K562 (cell line): ENCODE measurements at places on chromosomes 6 and 20.

GRCh38 chr20:20816969-20817755, 104.7 kb upstream of the RALGAPA2 start:
- no peak overlapping the region for H3K27ac ChIP-seq
- H3K4me3 ChIP-seq, result no peak overlapping the region
- H3K27me3 ChIP-seq, result no peaks in the 10 kb centered on the region

- H3K27me3 ChIP-seq, result no peaks in the 10 kb centered on the region
- DNase-seq, result peak; percentile 64
- H3K4me1 ChIP-seq, result peaks cover 91% of the 10 kb centered on the region
- H3K36me3 ChIP-seq, result peaks cover 60% of the 10 kb centered on the region
Measured at GRCh38 chr6:119312875-119313338, 36.7 kb downstream of the MAN1A1 start.

GRCh38 chr6:45595010-45595851, 217.5 kb upstream of the SUPT3H start:
- peaks cover 5% of the 10 kb centered on the region; the same call in 1 of the 2 replicates for H3K27me3 ChIP-seq
- no peaks in the 10 kb centered on the region for H3K36me3 ChIP-seq
- no peak for DNase-seq
- no peaks in the 10 kb centered on the region for H3K4me1 ChIP-seq

DNA sequence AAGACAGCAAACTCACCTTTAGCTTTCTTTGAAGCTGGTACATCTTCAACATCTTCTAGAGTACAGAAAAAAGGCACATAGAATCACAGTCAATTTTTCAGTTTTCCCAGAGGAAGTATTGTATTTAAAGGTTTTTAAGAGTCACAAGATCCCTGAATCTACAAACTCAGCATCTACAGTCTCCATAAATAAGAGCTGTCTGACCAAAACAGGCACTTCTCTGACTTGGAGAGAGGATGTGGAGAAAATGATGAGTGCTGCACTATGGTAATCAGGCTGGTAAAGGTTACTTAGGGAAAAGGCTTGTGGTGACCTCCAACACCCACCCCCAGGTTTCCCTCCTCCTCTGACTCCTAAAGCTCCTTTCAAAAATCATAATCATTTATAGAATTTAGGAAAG, 228.0 kb downstream of the CLVS2 start:
- no peaks in the 10 kb centered on the region for H3K36me3 ChIP-seq
- no peaks in the 10 kb centered on the region for H3K4me1 ChIP-seq
- no peaks in the 10 kb centered on the region for H3K27me3 ChIP-seq
- H3K4me3 ChIP-seq, result no peak overlapping the region

GRCh38 chr20:61643656-61644377, 391.8 kb downstream of the CDH4 start:
- peaks cover 61% of the 10 kb centered on the region for H3K27me3 ChIP-seq
- no peak for DNase-seq
- H3K27ac ChIP-seq, result no peak overlapping the region
- no peaks in the 10 kb centered on the region for H3K4me1 ChIP-seq

GRCh38 chr6:143003676-143004075, 57.0 kb upstream of the AIG1 start:
- 0 out of 3 replicates have a peak, but pooled peaks cover 5% of the 10 kb centered on the region for H3K27me3 ChIP-seq
- no peaks in the 10 kb centered on the region for H3K4me1 ChIP-seq
- no peak overlapping the region for H3K4me3 ChIP-seq
- H3K36me3 ChIP-seq, result no peaks in the 10 kb centered on the region
- no peak for DNase-seq
- H3K27ac ChIP-seq, result no peak overlapping the region

DNA sequence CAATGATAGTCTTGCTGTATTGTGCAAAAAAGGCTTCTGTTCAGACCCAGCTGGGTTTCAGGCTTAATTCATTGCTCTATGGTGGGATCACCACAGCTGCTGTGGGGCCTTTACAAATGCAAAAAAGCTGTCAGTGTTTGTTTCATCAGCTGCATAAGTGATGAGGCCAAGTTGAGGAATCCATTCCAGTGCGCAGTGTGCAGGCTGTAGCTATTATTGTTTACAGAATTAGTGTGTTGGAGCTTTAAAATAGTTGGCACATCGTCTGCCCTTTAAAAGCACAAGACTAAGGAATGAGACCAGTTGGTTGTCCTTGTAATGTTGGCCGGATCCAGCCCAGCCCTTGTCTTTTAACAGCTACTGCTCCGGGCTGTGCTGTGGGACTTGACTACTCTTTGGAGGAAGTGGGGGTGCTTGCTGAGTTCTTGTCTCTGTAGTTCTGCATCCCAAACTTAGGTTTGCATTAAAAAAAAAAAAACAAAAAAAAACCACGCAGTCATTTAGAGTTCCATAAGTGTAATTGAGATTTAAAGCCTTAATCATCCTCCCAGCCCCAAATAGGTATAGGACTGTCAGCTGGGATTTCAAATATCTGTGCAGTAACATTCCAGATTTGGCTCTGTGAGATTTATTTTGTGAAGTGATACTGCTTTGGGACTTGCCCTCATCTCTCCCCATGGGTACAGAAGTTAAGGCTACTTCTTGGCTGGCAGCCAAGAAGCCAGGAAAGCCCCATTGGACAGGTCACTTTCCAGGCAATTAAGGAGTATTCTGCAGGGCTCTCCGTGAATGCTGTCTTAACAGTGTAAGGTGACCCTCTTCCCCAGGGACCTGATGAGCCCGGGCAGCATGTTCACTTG, 19.3 kb downstream of the JARID2 start:
- peak overlapping the region; percentile 56; the same call in 1 of the 3 replicates for H3K27ac ChIP-seq
- peaks cover 70% of the 10 kb centered on the region for H3K4me1 ChIP-seq
- peak; percentile 51 for DNase-seq

GRCh38 chr20:5067877-5068645, 51.7 kb downstream of the PCNA start:
- no peak overlapping the region for H3K4me3 ChIP-seq
- H3K36me3 ChIP-seq, result no peaks in the 10 kb centered on the region
- no peak for DNase-seq
- no peaks in the 10 kb centered on the region for H3K27me3 ChIP-seq
- H3K4me1 ChIP-seq, result no peaks in the 10 kb centered on the region; the same call in 2 of the 3 replicates

DNA sequence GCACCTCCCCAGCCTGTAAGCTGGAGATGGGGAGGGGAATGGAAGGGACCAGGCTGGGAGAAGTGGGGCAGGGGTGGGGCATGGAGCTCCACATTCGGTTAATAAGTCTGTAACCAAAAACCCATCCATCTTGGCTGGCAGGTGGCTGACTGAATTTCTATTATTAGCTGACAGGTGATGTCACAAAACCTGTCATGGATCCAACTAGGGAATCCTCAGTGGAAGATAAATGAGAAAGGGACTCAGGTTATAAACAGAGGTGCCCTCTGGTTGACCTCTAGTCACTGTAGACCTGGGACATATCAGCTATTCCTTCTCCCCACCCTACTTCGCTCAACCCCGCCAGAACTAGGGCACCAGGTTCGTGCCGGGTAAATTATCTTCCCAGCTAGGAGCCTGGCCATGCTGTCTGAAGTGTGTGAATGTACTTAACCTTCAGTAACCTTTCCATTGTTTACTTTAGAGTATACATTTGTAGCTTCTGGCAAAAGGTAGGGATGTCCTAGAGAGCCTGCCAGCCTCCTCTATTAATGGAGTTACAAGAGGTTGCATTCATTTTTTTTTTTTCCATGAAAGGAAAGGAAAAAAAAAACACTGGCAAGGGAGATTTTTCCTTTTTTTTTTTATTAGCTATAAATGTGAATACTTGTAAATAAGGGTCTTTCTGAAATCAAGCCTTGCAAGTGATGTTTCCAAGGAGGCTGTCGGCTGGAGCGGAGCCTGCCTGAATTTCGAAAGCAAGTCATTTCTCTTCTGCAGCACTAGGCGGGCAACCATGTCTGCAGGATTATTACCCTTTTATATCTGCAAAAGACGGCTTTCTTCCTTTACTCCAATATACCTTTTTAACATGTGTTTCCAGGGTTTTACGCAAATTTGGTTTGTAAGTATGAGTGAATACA, 135.9 kb downstream of the TMEM242 start:
- no peak overlapping the region for H3K27ac ChIP-seq
- H3K4me3 ChIP-seq, result no peak overlapping the region
- DNase-seq, result no peak
- H3K36me3 ChIP-seq, result peaks cover 64% of the 10 kb centered on the region

DNA sequence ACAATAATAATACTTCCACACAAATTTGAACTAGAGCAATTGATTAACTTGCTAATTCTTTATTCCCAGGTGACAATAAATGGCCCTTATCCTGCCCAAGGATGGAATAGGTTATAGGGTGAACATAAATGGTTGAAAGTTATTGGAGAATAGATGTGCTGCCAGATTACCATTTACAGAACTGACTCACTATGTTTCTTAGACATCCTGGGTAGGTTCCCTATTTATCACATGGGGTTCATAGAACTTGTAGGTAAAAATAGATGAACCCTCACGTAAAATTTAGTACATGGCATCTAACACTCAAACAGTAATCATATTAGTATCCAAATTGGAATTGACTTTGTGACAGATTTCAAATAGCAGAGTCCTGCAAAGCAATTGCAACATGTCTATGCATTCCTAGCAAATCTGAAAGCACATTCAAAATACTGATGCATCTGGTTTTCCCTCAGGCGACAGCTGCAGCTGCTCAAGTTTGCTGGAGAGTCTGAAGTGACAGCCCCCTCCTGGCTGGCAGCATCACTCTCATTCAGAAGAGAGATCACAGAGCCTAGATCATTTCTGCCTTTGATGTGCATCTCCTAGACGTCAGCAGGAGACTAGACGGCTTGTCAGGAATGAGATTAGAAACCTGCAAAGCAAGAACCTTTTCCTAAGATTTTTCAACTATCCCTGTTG, 80.2 kb upstream of the RNF217 start:
- H3K27ac ChIP-seq, result no peak overlapping the region
- no peaks in the 10 kb centered on the region for H3K36me3 ChIP-seq
- no peak overlapping the region for H3K4me3 ChIP-seq

GRCh38 chr6:15462717-15463525, 199.9 kb downstream of the DTNBP1 start:
- H3K27ac ChIP-seq, result no peak overlapping the region
- H3K36me3 ChIP-seq, result no peaks in the 10 kb centered on the region
- H3K27me3 ChIP-seq, result no peaks in the 10 kb centered on the region
- H3K4me1 ChIP-seq, result no peaks in the 10 kb centered on the region
- H3K4me3 ChIP-seq, result no peak overlapping the region

DNA sequence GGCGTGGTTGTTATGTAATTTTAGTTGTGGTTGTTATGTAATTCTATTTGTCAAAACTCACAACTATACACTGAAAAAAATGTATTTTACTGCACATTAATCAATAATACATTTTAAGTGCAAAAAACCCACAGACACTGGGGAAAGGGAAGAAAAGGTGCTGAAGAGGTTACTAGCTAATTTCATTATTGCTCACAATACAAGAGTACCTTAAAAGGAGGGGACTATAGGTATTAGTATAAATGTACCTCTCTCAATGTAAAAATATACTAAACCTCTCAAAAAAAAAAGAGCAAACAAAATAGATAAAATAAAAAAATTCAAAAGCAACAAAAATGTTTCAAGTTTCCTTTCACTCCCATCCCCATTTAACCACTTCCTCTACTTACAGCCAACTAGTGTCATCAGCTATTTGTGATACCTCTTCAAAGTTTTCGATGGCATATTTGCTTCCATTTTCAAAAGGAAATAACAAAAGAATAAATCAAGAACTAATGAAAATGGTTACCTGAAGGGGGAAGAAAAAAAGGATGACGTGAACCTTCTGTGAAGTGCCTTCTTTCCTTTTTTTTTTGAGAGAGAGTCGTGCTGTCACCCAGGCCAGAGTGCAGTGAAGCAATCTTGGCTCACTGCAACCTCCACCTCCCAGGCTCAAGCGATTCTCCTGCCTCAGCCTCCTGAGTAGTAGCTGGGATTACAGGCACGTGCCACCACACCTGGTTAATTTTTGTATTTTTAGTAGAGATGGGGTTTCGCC, 30.2 kb downstream of the RANBP9 start:
- no peak for DNase-seq
- no peak overlapping the region for H3K4me3 ChIP-seq
- H3K36me3 ChIP-seq, result peaks cover 33% of the 10 kb centered on the region
- no peaks in the 10 kb centered on the region for H3K27me3 ChIP-seq
- H3K27ac ChIP-seq, result peak overlapping the region; percentile 81; the same call in 2 of the 3 replicates

GRCh38 chr6:135902756-135903331, 51.3 kb downstream of the PDE7B start:
- H3K27me3 ChIP-seq, result no peaks in the 10 kb centered on the region
- H3K4me1 ChIP-seq, result no peaks in the 10 kb centered on the region
- H3K27ac ChIP-seq, result no peak overlapping the region
- no peak overlapping the region for H3K4me3 ChIP-seq
- H3K36me3 ChIP-seq, result no peaks in the 10 kb centered on the region

GRCh38 chr6:3320238-3320811, 61.6 kb downstream of the PSMG4 start:
- no peak overlapping the region for H3K4me3 ChIP-seq
- no peaks in the 10 kb centered on the region for H3K36me3 ChIP-seq
- H3K4me1 ChIP-seq, result peaks cover 17% of the 10 kb centered on the region

GRCh38 chr6:157200611-157201010, 122.7 kb downstream of the TMEM242 start:
- H3K4me1 ChIP-seq, result peaks cover 5% of the 10 kb centered on the region; the same call in 1 of the 2 replicates
- DNase-seq, result no peak
- no peak overlapping the region for H3K27ac ChIP-seq
- no peaks in the 10 kb centered on the region for H3K27me3 ChIP-seq
- peaks cover 68% of the 10 kb centered on the region for H3K36me3 ChIP-seq
- H3K4me3 ChIP-seq, result no peak overlapping the region

DNA sequence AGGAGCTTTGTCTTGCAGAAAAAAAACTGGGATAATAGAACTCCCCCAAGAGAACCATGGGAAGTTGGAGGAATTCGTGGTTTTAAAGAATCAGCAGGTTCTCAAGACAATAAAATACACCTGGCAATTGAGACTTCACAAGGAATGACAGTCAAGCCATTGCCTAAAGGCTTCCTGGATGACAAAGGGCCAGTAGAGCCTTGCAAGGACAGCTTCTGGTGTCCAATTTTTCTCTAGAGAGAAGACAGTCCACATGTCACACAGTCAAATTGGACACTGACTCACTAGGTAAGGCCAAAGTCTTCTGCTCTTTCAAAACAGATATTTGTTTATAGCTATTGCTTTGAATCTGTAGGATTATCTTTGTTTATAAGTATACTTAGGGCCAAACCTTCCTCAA, 80.3 kb upstream of the BMP5 start:
- no peaks in the 10 kb centered on the region for H3K4me1 ChIP-seq
- no peaks in the 10 kb centered on the region for H3K27me3 ChIP-seq
- H3K36me3 ChIP-seq, result no peaks in the 10 kb centered on the region
- H3K27ac ChIP-seq, result no peak overlapping the region
- no peak overlapping the region for H3K4me3 ChIP-seq

- H3K4me1 ChIP-seq, result no peaks in the 10 kb centered on the region
- no peaks in the 10 kb centered on the region for H3K27me3 ChIP-seq
- no peak overlapping the region for H3K4me3 ChIP-seq
- no peaks in the 10 kb centered on the region for H3K36me3 ChIP-seq
- no peak overlapping the region for H3K27ac ChIP-seq
Measured at GRCh38 chr6:152201120-152201519, 393.6 kb downstream of the ESR1 start.

- H3K27ac ChIP-seq, result no peak overlapping the region
- H3K27me3 ChIP-seq, result no peaks in the 10 kb centered on the region
- DNase-seq, result peak; percentile 9
- H3K4me1 ChIP-seq, result no peaks in the 10 kb centered on the region
Measured at GRCh38 chr6:68951270-68951669, 316.2 kb downstream of the ADGRB3 start.

GRCh38 chr6:132304891-132305305, 96.4 kb downstream of the MOXD1 start:
- no peaks in the 10 kb centered on the region for H3K36me3 ChIP-seq
- no peaks in the 10 kb centered on the region for H3K4me1 ChIP-seq
- H3K4me3 ChIP-seq, result no peak overlapping the region
- no peaks in the 10 kb centered on the region for H3K27me3 ChIP-seq
- no peak for DNase-seq
